ENCODE measurements at places on chromosomes 5 and 9.

GRCh38 chr5:136025900-136026299 lies 2.9 kb upstream of the TGFBI start:
- DNase-seq, result no peak

- no peak for DNase-seq
Measured at GRCh38 chr9:4079906-4080305, 220.0 kb downstream of the GLIS3 start.

DNA sequence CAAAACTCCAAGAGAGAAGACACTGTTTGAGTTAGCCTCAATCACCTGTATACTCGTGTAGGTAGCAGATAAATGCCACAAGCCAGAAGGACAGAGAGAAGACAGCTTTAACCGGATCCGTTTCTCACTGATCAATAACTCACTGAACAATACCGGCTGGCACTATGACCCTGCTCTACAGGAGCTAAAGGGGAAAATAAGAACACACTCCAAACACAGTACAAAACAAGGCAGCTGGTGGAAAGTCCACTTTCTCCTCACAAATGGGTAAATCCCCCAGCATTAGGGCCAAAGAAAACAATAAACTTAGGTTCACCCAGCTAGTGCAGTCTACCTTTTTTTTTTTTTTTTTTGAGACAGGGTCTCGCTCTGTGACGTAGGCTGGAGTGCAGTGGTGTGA lies 169.4 kb downstream of the CRB2 start:
- no peak for DNase-seq

DNA sequence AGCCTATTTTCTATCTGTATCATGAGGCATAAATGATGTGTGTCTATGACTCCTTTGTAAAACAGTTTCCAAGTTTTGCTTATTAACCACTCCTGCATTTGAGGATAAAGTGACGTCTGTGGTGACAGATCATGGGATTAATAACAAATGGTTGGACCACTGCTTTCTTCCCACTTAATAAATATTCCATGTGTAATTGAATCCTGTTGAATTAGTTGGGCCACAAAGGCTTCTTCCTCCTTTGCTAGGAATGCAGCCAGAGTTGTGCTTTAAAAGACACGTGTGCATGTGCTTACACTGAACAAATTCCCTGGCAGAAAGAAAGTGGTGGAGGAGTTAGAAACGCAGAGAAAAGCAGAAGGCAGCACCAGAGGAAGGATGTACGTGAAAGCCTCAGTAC lies 150.2 kb downstream of the ACTBL2 start:
- DNase-seq, result no peak

DNA sequence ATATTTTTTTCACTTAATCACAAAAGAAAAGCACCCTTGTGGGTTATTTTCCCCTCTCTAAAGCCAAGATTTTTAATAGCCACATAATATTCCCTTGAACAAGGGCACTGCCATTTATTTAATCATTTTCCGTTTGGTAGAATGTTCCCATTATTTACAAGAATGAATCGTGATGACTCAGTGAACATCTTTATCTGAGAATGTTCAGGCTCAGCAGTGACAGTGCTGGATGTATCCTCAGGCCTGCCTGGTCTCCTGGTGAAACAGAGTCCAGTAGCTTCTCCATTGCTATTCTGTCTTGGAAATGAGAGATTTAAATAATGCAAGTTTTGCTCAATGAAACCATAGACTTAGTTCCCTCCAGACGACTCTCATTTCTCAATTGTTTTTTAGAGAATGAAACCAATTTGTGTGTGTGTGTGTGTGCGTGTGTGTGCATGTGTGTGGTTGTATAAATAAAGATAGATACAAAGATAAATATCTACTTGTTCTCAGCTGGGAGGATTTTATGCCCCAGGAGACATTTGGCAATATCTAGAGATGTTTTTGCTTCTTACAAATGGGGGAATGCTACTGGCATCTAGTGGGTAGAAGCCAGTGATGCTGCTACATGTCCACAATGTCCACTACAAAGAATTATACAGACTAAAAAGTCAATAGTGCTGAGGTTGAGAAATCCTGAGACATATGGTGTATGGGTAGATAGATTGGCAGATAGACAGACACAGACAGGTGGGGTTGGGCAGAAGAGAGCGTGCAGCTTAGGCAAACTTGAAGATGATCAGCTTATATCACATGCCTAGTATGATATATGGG lies 55.0 kb downstream of the PAPPA start:
- DNase-seq, result no peak

GRCh38 chr9:14881006-14881405 lies 29.2 kb downstream of the FREM1 start:
- no peak for DNase-seq

GRCh38 chr9:70012569-70012968 lies 31.1 kb upstream of the MAMDC2 start:
- no peak for DNase-seq

GRCh38 chr9:72485821-72486593 lies 35.4 kb upstream of the TMC1 start:
- no peak for DNase-seq

GRCh38 chr5:89213573-89213972 lies 330.6 kb upstream of the MEF2C start:
- no peak for DNase-seq

GRCh38 chr9:18118268-18118667 lies 355.7 kb upstream of the ADAMTSL1 start:
- no peak for DNase-seq

GRCh38 chr5:125140855-125141254 lies 394.4 kb upstream of the ZNF608 start:
- no peak for DNase-seq

GRCh38 chr9:97559111-97559514 lies 57.6 kb downstream of the TMOD1 start:
- DNase-seq, result no peak

DNA sequence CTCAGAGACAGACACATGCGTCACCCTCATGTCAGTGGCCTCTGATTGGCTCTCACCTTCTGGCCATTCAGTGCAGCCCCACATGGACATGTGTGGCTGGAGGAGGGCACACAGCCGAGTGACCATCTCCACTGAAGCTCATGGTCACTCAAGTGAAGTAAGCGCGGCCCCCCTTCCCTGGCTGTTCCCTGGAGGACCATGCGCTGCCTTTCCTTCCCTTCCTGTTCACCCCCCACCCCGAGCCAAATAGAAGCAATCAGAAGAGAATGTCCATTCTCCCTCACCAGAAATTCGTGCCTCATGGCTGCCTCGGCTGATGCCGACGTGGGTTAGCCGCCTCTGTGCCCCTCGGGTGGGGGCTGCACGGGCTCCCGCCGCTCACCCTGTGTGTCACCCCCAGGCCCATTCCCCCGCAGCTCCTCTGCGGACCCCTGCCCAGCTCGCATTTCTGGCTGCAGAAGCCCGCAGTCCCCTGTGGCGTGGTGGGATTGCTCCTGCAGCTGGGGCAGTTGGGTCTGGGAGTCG lies 12.5 kb upstream of the COL5A1 start:
- no peak for DNase-seq

- DNase-seq, result no peak
Measured at GRCh38 chr5:123227216-123227615, 138.2 kb downstream of the PRDM6 start.

GRCh38 chr5:73304381-73304780 lies 131.4 kb downstream of the TMEM174 start:
- DNase-seq, result no peak

GRCh38 chr5:8730194-8730593 lies 815.7 kb downstream of the SEMA5A start:
- no peak for DNase-seq

GRCh38 chr9:114311571-114312512 lies 11.1 kb upstream of the ORM1 start:
- no peak for DNase-seq

DNA sequence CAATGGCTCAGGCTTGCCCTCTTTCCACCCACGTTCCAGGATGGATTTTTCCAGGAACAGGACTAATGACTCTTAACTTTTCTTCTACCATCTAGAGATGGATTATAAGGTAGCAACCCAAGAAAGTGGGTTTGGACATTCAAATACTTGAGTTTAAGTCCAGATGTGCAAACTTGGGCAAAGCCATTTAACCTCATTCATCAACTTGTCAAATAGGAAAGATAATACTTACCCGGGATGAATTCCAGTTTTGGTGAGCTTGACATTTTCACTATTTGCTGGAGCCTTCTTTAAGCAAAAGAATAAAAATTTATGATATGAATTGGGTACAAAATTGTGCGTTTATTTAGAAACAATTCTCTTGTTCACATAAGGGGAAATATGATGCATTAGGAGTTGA lies 44.3 kb upstream of the ZBED3 start:
- DNase-seq, result no peak

DNA sequence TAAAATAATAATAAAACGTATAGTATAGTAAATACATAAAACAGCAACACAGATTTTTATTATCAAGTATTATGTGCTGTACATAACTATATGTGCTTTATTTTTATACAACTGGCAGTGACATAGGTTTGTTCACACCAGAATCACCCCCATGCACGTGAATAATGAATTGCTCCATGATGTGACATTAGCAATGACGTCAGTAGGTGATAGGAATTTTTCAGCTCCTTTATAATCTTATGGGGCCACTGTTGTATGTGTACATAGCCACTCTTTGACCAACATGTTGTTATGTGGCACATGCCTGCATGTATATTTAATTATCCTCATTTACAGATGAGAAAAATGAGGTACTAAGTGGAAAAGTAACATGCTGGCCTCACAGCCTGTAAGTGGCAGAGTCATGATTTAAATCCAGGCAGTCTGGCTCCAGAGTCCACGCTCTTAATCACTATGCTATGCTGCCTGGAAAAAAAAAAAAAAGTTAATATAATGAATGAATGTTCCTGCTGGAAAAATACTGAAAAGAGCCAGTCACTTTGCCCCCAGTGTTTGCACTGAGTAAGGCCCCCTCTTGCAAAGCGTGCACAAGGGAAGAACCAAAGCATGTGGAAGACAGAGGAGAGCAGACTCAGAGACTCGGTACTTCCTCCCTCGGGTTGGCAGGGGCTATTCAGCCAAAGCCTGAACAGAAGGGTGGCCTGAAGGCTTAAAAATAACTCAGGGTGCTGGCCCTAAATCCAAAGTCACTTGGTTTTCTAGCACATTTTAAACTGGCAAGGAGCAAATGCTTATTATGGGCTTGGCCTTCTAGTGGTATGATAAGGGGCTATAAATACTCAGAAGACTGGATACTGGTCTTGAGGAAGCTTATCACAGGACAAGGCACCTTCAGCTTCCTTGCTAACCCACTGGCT lies 206.8 kb downstream of the GLIS3 start:
- no peak for DNase-seq

GRCh38 chr5:10712574-10713366 lies 48.3 kb downstream of the DAP start:
- DNase-seq, result no peak

Data from stimulated activated CD4-positive, alpha-beta T cell treated with anti-CD3 and anti-CD28 coated beads, Interleukin-1b, Interleukin-23, amount 100 ng/mL, for 4 hours (primary cell).